T-helper 1 cell treated with Interleukin-12 subunit alpha and Interleukin-12 subunit beta and Interleukin-4 antibody, amounts not matched to agents 30 ng/mL and 1 ng/mL, for 36 hours (primary cell): ENCODE measurements at places on chromosomes 5 and 9. TPM values are rescaled to one million over a fixed set of nuclear protein-coding genes. Genes with fewer than 3 reads are reported as not detected.

Gene SPINK9
- total RNA-seq, result not detected in 2 replicates

Gene RANBP3L
- total RNA-seq, result not detected in 2 replicates

Gene TAF11L10
- total RNA-seq, result not detected in 2 replicates

Gene KIF12
- not detected in 2 replicates for total RNA-seq

Gene NXNL2
- not detected in 2 replicates for total RNA-seq

Gene KCTD16
- not detected in 2 replicates for total RNA-seq

Gene GABRA6
- not detected in 2 replicates for total RNA-seq

Gene ADAMTS6
- 0.88 and 1.1 TPM in 2 replicates for total RNA-seq

Gene FREM1
- total RNA-seq, result 0.02 TPM in 1 of 2 replicates, not detected in the other

Gene PCDH1
- not detected in 2 replicates for total RNA-seq

Gene RASGRF2
- total RNA-seq, result 8.5 and 10.8 TPM in 2 replicates

Gene GNAQ
- 37.6 and 37.9 TPM in 2 replicates for total RNA-seq

Gene HAND1
- total RNA-seq, result not detected in 2 replicates

Gene PHF2
- total RNA-seq, result 28.2 and 29.9 TPM in 2 replicates

Gene SURF6
- total RNA-seq, result 14.9 and 15.6 TPM in 2 replicates

Gene C9orf78
- total RNA-seq, result 74.7 and 76.0 TPM in 2 replicates

Gene FBP2
- not detected in 2 replicates for total RNA-seq

Gene PPP2R2B
- 1.3 TPM in 2 replicates for total RNA-seq
